ENCODE measurements at places on chromosomes 7 and 10.

DNA sequence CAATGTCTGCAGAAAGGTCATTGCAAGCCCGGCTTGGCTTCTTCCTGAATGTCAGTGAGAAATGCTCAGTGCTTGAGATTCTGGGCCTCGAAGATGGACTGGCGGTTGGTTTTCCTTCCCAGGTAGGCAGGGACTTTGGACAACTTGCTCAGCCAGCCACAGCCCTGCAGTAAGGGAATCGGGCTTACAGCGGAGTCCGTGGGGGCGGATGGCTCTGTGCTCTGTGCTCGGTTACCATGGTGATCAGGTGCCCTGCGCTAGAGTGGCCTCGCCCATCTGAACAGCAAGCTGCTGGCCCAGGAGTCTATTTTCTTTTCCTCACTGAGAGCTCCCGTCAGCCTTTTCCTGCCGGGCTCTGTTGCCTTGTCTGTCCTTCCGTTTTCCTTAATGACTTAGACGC is 77.8 kb upstream of the SH2B2 start:
- no peak for DNase-seq

- DNase-seq = no peak
Measured at GRCh38 chr10:127227663-127228062, 31.3 kb upstream of the INSYN2A start.

- no peak for DNase-seq
Measured at GRCh38 chr10:59895629-59896116, 10.7 kb downstream of the CCDC6 start.

DNA sequence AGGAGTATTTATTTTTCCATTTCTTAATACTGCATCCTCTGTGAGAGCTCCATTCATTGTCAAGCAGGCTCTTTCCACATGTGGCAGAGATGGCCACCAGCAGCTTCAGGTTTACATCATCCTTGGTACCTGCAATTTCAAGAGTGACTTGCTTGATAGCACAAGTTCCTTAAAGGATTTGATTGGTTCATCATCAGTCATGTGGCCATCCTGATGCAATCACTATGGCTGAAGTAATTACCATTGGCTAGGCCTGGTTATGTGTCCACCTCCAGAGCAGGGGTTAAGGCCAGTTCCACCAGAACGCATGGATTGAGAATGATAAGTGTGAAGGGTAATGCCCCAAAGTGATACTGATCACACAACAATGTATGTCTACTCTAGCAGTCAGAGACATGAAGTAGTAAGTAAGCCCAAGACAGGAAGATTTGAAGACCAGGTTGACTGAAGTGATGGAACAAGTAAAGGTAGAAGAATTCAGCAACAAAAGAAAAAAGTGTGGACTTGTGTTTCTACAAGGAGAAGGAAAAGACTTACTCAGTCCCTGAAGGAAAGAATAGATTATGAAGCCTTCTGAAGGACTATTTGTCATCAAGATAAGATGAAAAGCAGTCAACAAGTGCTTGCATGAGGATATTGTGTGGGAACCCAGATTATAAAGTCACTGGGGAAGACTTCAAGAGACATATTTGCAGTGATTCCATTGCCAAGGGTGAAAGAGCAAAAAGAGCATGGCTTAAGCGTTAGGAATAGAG is 26.4 kb upstream of the PRKAR2B start:
- DNase-seq = no peak

DNA sequence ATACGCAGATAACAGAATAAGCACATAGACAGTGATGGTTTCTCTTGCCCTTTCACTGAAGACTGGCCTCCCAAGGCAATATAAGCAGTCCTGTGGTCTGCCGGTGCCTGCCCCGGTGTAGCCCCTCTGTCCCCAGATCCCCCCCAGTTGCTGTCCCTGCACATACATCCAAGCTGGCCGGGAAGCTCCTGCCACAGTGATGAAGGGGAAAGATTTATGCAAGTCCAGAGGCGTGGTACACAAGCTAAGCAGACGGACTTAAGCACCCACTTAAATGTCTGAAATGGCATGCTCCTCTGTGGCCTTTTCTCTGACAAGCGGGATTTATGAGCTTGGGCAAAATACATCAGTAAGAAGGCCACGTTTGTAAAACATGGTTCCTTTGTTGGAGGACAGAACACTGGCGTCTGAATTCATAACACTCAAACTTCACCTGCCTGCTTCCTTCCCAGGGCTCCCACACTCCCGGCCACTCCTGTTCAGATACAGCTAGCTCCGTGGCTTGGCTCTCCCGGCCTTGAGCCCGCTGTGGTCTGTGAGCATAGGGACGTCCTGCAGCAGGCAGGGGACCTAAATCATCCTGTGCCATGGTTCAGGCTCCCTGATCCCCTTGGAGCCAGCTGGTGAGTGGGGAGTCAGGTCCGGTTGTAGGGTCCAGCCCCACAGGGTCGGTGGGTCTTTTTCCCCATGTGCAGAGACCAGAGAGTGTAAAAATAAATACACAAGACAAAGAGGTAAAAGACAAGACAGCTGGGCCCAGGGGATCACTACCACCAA is 61.7 kb upstream of the PPP2R2D start:
- DNase-seq = no peak

DNA sequence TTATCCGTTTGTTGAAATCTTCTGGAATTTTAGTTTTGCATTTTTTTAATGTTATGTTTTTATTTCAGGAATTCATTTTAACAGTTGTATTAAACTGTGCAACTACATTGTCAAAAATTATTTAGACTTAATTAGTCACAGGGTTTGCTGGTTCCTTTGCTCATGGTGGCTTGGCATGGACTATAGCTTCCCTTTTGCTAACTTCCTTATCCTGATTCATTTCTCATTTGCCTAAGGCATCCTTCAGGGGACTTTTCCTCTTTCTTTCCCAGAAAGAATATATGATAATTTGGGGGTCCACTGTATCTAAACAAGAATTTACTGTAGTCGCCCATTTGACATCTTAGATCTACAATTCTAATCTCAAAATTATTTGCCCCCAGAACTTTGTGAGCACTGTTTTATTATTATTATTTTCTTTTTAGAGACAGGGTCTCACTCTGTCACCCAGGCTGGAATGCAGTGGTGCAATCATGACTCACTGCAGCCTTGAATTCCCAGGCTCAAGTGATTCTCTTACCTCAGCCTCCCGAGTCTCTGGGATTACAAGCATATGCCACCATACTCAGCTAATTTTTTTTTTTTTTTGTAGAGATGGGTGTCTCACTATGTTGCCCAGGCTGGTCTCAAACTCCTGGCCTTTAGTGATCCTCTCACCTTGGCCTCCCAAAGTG is 13.9 kb downstream of the FIGNL1 start:
- DNase-seq = no peak

GRCh38 chr10:6145166-6145987 is 56.5 kb downstream of the RBM17 start:
- no peak for DNase-seq

GRCh38 chr7:45662018-45662417 is 87.8 kb downstream of the ADCY1 start:
- no peak for DNase-seq

GRCh38 chr10:12614177-12614995 is 265.0 kb downstream of the CAMK1D start:
- no peak for DNase-seq

DNA sequence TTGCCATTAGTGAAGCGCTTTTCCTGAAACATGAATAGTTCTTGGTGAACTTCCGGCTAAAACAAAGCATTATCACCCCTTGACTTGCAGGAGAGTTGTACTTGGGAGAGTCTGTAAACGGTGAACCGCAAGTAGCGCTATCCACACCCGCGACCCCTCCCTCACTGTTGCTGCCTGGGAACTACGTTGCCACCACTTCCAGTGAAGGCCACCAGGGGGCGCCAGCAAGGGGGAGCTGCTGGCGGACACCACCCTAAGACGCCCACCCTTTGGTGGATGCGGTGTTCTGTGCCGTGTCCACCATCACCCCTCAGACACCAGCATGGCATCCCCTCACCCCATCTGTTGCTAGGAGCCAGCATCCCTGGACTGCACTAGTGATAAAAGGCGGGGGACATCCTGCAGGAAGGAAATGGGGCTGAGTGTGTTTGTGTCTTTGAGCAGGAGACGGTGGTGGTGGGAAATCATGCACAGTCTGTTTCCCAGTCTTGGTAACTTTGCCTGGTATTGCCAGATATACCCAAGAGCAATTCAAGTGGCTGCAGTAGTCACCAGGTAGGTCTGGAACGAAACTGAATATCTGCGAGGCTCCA is 298.2 kb downstream of the FRMD4A start:
- peak; percentile 39 for DNase-seq

- no peak for DNase-seq
Measured at GRCh38 chr7:71497256-71497946, 365.5 kb downstream of the GALNT17 start.

GRCh38 chr10:101135141-101136006 is 4.3 kb downstream of the TLX1 start:
- no peak for DNase-seq

DNA sequence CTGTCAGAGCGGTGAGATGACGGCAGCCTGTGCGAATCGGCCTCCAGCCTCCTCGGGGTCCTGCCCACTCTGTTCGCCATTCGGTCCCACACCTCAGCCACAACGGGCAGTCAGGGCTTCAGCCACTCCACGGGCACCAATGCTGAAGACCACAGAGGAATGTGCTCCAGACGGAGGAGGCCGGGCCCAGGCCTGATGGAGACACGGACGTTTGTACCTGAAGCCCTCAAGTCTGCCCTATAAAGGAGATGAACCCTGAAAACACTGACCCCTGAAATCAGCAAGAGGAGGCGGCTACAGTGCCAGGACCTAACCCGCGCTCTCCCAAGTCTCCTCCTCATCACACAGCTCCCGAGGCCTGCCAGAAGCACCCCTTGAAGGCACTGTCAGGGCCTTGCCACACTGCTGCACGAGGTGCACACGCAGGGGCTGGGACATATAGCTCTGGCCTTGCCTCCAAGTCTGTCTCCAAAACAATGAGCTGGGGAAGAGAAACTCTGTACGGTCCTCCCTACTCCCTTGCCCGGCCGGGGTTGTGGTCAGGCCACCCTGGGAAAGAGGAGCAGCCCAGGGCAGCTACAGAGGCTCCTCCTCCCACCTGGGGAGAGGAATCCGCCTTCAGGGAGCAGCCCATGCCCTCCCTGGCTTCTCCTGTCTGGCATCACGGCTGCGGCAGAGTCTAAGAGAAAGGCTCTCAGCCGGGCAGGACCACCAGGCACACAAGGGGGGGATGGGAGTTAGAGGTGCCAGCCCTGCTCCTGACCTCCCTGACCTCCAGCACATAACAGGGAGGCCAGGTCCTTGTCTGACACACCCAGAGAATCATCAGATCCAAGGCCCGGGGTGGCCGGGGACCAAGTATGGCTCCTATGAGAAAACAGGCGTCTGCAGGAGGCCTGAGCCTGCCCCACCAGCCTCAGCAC is 310.1 kb downstream of the PTPRN2 start:
- DNase-seq = no peak

DNA sequence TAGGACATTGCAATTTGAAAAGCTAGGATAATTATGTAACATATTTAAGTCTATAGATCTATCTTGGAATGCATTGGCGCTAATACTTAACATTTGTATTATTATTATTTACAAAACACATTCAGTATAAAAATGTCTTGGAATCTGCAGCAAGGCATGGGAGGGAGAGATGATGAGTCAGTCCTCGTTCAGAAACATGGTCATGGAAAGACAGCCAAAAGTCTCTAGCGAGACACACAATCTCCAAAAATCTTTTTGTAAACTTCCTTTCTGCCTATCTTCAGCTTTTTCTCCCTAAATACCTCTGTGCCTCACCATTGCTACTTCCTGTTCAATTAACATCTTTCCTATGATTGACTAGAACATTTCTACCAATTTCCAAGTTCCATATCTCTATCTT is 188.4 kb upstream of the CACNA2D1 start:
- no peak for DNase-seq

- no peak for DNase-seq
Measured at GRCh38 chr10:48215486-48216203, 58.9 kb downstream of the FRMPD2 start.

DNA sequence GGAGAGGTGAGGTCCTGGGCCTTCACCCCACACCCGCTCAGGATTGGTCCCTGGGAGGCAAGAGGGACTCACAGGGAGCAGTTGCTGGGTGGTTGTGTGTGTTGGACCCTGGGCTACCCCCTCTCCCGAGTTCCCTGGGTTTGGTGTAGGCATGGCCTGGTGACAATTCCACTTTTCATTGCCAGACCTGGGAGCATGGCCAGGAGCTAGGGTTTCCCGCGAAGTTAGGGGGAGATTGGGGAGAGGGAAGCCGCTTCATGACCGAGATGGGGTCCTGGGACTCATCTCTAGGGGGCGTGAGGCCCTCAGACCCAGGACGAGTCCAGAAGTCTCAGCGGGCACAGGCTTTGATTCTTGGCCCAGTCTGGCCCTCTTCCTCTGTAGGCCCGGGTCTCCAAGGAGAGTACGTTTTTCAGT is 606 bp downstream of the PALD1 start:
- DNase-seq = no peak

- DNase-seq = no peak
Measured at GRCh38 chr10:117425974-117426566, 50.8 kb upstream of the PDZD8 start.

DNA sequence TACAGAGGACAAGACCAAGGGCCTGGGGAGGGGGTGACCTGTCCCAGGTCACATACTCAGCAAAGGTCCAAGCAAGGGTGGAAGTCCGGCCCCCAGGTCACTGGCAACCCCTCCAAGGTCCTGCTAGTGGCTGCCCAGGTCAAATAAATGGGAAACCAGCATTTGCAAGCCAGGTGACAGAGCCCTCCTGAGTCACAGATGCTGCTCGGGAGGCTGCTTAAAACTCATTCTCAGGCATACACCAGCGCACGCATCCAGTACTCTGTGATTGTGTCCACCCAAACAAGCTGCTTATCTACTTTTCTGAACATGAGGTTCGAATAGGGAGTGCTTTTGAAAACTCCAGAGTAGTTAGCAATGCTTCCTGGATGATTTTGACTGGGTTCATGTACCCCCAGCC is 130.6 kb downstream of the TAX1BP1 start:
- no peak for DNase-seq
